NCI-H1694 (cell line): ENCODE measurements at places on chromosomes 12 and 14.

- DNase-seq, result no peak
Measured at GRCh38 chr12:8628731-8629130, 16.1 kb upstream of the AICDA start.

DNA sequence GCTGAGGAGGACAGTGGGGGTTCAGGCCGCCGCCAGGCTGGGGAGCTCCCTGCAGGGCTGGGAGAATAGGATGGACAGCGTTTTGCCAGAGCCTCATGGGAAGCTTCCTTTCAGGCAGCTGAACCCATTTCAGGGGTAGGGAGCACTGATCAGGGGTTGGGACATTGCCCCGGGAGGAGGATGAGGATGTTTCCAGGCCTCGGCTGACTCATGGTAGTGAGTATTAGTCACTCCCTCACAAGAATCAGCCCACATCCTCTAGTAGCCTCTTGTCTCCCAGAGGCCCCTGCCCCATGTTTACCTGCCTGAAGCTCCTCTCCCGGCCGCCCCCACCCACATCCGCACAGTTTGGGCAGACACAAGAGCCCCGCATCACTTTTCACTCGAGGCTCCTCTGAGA is 89.8 kb downstream of the ZFP36L1 start:
- DNase-seq, result no peak

DNA sequence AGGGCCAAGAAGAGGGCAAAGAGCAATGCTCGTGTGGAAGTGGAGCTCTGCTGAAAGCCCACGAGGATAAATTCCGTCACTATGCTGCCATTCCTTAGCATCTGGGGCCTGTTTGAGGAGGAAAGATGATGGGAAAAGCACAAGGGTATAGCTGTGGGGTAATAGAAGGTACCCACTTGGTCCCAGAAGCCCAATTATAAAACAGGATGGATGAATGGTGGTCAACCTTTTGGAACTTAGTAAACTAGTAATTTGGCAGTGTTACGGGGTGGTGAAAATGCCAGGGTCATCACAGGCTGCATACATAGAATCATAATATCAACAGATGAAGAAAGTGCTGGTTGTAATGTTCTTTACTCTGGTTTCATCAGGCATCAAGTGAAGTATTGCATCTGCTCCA is at the start of gene OR10AD1:
Gene OR10AD1, minus strand, starts transcription at position 101 of the 400 bp plus-strand sequence. Its CDS starts 0 bp downstream, at position 101.
- no peak for DNase-seq

DNA sequence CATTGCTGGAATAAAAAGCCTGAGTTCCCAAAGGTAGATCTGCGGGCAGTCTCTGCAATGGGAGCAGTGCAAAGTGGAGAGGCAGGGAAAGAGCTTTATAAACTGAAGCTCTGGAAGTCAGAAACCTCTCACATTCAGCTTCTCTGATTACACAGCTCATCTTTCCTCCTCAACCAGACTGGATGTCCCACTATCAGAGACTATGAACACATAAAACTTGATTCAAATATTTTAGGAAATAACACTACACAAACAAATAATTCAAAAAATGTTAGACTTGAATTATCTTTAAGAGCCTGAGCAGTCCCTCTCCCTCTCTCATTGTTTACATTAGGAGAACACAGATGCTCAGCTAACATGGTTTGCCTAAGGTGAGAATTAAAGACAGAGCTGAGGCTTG is 72.9 kb downstream of the DENND5B start:
- no peak for DNase-seq

- DNase-seq, result no peak
Measured at GRCh38 chr14:68807987-68808386, 15.1 kb upstream of the ZFP36L1 start.

GRCh38 chr14:77133720-77134338 is 7.8 kb downstream of the ZDHHC22 start:
- no peak for DNase-seq

DNA sequence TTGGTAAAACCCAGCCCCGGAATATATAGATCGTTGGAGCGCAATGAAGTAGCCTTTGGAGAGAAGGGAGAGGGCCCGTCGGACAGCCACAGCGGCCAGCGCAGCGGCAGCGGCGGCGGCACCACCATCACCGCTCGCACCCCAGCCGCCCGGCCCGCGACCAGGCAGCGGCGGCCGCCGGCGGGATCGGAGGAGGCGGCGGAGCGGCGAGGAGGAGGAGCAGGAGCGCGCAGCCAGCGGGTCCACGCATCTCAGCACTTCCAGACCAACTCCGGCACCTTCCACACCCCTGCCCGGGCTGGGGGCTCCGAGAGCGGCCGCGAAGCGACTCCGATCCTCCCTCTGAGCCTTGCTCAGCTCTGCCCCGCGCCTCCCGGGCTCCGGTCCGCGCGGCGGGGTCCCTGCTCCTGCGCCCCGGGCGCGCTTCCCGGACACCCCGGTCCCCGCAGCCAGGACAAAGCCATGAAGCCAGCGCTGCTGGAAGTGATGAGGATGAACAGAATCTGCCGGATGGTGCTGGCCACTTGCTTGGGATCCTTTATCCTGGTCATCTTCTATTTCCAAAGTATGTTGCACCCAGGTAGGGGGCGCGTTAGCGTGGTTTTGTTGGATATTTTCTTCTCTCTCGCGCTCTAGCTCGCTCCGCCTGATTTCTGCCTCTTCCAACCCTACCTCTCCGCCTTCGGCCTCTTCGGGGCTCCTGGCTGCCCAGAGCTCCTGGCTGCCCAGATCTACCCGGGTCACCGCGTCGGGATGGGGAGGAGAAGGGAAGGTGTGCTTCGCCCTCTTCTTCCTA is 400 bp downstream of the CHST11 start:
- peak; percentile 11 for DNase-seq

DNA sequence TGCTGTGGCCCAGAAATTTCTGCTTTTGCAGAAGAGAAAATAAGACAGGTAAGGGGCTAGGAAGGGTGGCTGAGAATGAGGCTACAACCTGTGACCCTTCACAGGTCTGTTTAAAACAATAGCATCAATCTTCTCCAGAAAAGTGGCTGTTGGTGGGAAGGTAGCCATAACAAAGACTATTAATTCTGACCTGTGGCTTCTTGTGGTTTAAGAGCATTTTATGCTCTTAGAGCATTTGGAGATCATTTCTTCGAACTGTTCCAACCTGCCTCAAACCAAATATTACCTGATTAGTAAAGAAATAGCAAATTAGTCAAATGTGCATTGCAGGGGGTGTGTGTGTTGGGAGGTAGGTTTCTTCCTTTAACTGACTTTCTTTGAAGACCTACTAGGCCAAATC is 15.2 kb upstream of the TCP11L2 start:
- no peak for DNase-seq

GRCh38 chr14:37590428-37591139 is 4.5 kb downstream of the FOXA1 start:
- DNase-seq, result no peak

DNA sequence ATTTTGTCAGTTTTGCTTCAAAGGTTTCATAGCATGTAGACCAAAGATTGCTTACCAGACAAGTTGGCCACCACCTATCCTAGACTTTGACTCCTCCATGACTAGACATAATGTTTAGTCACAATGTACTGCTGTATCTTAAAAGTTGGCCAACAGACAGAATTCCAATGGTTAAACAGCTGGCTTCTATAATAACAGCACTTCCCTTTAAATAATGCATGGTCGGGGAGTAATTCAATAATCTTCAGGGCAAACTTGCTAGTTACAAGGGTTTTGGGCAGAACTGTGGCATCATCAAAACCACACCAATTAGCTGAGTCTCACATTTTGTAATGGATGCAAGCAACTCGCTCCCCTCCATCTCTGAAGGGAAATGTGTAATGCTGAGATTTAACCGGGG is 56.9 kb downstream of the IGF1 start:
- DNase-seq, result no peak

DNA sequence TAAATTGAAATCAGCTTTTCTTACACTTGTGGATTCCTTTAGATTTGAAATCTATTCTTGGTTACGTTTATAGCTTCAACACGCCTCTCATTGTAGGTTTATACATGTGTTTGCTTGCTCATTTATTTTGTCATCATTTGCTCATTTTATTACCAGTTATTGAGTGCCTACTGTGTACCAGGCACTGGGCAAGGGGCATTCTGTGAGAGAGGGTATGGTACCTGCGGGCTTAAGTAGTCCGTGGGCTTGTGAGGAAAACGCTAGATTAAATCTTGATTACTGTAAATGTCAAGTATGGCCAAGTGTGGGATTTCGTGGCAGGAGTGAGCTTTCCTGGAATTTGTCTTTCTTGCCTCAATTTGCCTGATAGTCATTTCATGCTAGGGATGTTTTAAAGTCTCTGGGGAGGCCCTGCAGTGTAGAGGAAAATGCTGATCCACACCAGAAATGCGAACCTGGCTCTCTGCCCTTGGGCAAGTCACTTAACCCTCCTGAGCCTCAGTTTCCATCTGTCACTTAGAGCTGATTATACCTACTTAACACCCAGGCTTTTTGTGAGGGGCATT is 92.7 kb downstream of the CACNA1C start:
- DNase-seq, result no peak

DNA sequence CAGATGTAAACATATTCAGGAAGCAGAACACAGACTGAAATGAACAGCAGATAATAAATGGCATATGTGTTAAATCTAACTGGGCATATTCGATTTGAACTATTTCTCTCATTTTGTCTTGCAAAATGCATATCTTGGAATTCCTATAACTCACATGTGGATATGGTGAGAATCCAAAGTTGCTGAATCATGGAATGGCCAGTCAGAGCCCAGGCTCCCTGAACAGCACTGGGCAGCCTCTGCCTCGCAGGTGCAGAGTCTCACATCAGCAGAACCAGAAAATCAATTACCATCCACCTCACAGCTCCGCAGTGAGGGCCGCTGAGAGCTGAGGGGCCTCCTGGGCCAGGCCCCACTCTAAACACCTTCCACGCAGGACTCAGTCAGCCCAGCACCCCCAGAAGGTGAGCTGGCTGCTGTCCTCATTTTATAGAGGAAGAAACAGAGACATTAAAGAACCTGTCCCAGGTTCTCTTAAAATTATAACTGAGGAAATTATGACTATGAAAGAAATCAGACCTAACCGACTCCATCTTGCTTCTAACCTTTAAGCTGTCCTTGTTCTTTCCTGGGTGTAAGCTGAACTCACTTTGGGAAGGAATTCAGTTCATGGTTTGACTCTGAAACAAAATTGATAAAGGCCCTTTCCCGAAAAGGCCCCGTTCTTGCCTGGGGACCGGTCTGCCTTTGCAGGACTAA is 269.1 kb upstream of the SFSWAP start:
- no peak for DNase-seq

DNA sequence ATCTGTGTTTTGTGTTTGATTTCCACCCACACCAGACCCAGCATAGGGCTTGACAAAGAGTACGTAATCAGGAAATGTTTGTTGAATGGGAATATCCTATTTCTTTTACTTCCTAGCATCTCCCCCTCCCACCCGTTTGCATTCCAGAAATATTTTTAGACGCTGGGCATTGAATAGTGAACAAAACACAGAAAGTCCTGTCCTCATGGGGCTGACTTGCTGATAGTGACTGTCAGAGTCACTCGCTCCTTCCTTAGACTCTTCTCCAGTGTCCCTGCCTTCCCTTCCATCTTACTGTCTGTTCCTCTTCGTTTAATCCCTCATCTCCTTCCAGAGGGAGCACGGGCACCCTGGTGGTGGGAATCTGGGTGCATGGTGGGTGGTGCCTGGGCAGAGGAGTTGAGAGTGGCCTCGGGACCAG is 53.6 kb downstream of the SLC25A47 start:
- no peak for DNase-seq

DNA sequence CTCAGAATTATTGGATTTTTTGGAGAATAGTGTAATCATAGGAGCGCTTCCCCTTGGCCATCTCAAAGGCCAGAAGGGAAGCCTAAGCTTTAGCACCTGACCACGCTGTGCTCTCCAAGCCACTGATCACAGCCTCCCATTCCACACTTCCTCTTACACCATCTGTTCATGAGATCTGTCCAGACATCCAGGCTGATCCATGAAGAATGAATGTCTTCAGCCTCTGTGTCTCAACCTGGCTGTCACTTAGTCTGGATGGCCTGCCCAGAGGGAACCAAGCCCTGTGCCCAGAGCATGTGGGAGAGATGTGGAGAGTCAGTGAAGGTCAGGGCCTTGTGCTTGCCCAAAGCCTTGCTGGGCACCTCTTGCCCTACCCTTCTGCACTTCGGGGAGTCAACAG is 40.5 kb downstream of the TSPAN11 start:
- no peak for DNase-seq

- DNase-seq, result peak; percentile 74
Measured at GRCh38 chr14:104224131-104224505, 85.7 kb downstream of the KIF26A start.

DNA sequence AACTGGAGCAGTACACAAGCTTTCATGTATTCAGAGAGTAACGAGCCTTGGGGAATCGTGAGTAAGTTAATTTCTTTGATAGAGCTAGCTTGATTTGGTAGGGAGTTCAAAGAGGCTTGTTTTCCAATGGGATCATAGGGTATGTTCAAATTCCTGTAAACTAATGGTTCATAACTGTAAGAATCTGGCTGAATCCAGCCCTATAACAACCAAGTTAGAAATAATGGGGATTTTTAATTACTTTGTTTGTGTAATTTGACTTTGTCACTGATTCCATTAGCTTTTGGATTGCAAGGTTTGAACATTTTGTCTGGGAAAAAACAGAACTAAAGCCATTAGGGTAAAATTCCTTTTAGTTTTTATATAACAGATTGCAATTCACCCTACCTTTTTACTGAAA is 94.0 kb downstream of the WNK1 start:
- DNase-seq, result no peak

DNA sequence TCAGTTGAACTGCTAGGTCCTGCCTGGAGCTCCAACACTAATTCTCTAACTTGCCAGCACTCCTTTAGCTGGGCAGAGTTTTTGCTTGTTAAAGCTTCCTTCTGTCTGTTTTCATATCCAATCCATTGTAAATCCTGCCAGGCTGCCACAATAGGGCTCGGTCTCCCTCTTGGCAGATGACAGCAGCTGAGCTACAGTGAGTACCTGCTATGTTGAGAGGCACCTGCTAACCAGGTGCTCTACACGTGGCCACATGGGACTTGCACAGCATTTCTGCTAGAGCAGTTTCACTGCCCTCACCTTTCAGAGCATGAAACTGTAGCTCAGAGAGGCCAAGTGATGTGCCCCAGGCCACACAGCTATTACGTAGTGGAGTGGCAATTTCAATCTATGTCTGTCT is 106.6 kb upstream of the NOS1 start:
- DNase-seq, result no peak
